Pancreas (tissue), 10 donors: ENCODE measurements at places on chromosomes 3 and 15.

DNA sequence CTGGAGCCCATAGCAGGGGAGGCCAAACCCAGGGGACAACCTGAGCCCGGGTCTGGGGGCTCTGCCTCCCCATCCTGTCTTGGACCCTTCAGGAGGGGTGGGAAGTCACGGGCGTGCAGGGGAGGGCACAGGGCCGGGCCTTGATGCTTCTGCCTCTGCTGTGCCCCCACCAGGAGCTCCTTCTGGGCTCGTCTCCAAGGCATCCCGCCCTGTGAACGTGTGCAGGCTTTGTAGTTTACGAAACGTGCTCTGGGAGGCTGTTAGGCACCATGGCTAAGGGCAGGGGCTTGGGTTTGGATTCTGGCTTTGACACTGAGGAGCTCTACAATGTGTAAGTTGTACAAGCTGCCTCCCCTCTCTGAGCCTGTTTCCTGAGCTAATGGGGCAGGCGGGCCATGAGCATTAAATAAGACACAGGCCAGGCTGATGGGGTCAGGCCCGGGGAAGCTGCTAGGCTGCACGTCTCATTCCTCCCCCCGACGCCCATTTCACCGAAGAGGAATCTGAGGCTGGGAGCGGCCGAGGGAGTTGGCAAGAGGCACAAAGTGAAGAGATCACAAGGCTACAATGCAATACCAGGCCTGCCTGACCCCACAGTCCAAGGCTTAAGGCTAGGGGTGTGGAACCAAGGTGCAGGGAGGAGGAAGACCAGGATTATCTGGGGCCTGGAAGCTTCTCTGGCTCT lies 19.6 kb downstream of the PLXND1 start:
- no peak for DNase-seq

- peak; percentile 73 for DNase-seq
Observed at GRCh38 chr3:138935863-138936740, 10.8 kb downstream of the FOXL2 start.

DNA sequence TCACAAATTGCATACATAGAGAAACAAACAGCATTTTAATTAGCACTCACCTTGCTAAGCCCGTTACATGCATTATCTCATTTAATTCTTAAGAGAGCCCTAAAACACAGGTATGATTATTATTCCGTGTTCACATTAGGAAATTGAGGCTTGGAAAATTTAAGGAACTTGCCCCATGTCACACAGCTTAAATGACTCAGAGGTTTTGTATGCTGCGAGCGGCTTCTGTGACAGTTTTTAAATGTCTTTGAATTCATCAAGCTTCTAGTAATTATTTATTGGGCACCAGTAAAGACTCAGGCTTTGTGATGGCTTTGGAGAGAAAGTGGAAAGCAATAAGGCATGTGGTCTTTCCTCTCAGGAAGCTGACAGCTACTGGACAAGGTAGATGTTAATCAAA lies 166.7 kb upstream of the THBS1 start:
- no peak for DNase-seq

DNA sequence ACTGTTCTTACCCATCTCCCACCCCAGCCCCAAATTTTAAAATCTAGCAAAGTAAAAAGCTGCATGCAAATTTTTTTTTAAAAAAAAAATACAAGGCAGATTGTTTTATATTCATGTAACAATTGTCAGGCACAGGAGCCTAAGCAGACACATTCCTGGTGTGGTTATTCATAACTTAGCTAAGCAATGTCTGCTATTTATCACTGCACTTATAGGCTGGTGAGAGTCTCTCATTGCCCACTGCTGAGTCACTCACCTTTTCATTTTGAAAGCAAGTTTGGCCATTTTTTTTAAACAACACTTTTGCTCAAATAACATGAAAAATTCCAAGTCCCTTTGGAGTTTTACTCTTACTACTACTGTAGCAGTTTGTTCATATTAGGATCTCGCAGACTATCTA lies 413.9 kb downstream of the RBMS3 start:
- DNase-seq, result no peak
